ENCODE measurements at places on chromosomes 1 and 21. TPM values are rescaled to one million over a fixed set of nuclear protein-coding genes. Genes with fewer than 3 reads are reported as not detected.

Gene PTGER3
- polyA plus RNA-seq, result 4.3 TPM

Gene FCRLA
- 4.5 TPM for polyA plus RNA-seq

Gene FAM89A
- polyA plus RNA-seq, result 12.0 TPM

Gene ICOSLG
- polyA plus RNA-seq, result 10.1 TPM

Gene USH2A
- not detected for polyA plus RNA-seq

Gene GUCA2A
- polyA plus RNA-seq, result not detected

Gene CD53
- 7.4 TPM for polyA plus RNA-seq

Gene SLAMF8
- 0.05 TPM for polyA plus RNA-seq

Gene ARF1
- 275 TPM for polyA plus RNA-seq

- DNase-seq, result no peak
These were observed 32.9 kb downstream of the NRIP1 start for GRCh38 chr21:15031790-15032357.

DNA sequence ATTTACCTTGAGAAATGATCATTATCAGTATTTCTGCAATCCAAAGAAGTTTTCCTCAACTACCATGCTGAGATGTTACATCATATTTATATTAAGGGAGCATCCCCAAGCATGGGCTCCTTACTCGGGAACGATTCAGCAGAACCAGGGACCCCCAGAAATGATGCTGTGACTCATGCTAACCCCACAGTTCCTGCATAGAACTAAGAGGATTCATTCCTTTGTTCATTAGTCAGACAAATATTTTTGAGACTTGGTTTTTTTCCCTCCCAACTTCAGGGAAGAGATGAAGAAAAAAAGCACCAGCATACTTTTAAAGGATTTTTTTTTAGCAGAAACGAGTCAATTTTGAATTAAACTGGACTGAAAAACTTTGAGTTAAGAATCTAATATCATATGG is 49.2 kb upstream of the COL24A1 start:
- no peak for DNase-seq

GRCh38 chr1:117600966-117601365 is 4.9 kb upstream of the TENT5C start:
- DNase-seq, result no peak

- no peak for DNase-seq
These were observed 3.8 kb downstream of the AGRN start for GRCh38 chr1:1023700-1024099.

DNA sequence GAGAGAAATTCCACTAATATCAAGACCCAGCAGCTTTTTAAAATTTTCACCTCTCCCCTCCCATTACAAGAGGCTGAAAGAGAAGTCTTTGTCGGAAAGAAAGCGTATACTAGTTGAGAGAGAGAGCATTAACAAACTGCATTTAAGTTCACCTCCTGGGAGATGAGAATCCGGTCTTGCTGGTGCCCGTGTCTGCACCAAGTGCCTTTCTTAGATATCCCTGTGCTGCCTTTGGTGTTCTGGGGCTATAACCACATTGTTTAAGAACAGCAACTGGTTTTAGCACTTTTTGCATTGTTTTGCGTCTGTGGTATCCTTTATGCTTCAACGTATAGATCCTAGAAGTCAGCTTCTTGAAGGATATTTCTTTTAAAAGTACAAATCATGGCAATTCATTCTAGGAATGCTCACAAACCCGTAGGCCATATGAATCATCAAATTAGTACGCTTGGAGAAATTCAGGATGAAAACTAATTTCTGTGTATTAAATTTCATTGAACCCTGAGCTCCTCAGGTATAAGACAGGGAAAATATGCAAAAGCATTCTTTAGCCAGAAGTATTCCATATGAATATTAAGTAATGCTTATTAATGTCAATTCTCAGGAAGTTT is 3.4 kb upstream of the RPE65 start:
- DNase-seq, result no peak

- DNase-seq, result no peak
These were observed 22.3 kb downstream of the ACTA1 start for GRCh38 chr1:229411434-229412055.

DNA sequence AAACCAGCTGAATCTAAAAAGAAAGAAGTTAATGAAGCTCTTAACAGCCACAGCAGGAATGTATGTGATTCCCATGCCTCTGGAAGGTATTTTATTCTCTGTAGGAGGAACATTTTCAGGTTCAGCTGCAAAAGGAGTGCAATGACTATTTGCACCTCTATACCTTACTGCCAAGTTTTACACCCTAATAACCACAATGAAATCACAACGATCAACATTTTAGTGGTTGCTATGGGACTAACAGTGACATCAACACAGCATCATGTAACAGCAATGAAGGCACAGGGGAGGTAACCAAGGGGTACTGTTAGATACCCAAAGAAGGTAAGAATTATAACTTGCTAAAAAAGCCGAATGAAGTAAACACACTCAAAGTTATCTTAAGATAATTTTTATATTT is 116.3 kb upstream of the HP1BP3 start:
- no peak for DNase-seq

GRCh38 chr1:36539526-36539925 is 56.8 kb upstream of the CSF3R start:
- no peak for DNase-seq

DNA sequence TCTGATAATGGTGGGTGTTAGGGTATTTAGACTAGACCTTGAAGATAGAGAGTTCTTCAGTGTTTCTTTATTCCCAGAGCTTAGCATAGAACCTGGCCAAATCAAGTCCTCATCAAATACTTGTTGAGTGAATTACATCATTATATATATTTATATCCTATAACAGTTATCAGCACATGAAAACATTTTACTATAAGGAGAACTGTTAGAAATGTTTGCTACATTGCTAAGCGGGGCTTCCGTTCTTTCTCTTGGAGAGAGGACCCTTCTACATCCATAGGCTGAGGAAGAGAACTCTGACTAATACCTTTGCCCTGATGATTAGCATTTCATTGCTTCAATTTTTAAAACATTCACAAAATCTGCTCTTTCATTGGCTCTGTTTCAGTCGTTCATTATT is 66.5 kb upstream of the NBL1 start:
- DNase-seq, result no peak

DNA sequence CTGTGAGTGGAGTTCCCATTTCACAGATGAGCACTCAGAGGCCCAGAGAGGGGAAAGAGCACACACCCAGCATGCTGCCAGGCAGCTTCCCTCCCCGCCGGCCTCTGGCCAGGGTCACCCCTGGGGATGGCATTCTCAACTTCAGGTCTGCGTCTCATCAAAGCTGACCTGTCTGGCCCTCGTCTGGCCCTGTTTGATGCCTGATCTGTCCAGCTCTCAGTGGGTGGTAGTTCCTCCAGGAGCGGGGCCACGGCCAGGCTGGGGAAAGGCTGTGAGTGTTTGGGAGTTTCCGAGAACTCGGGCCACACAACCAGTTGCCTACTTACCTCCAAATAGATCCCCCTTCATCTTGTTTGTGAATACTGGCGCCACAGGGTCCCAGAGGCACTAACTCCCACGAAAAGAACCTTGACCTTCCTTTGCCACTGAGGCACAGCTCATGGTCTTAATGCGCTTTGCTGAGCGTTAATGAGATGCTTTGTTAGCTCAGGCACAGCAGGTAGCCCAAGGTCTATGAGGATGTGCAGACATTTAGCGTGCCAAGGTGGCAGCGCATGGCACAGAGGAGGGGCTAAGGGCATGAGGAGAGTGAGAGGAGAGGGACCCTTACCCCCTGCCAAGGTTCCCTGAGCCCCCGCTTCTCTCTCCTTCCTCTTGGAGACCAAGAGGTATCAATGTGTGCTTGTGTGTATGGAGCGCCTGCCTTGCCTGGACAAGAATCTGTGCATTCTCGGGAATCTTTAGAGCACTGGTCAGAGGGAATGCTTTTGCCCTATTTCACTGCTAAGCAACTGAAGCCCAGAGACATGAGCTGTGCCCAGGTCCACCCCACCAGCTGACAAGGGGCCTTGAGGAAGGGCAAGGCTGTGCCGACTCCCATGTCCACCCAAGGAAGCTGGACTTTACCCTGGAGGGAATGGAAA is 61.2 kb downstream of the DISP3 start:
- DNase-seq, result no peak

DNA sequence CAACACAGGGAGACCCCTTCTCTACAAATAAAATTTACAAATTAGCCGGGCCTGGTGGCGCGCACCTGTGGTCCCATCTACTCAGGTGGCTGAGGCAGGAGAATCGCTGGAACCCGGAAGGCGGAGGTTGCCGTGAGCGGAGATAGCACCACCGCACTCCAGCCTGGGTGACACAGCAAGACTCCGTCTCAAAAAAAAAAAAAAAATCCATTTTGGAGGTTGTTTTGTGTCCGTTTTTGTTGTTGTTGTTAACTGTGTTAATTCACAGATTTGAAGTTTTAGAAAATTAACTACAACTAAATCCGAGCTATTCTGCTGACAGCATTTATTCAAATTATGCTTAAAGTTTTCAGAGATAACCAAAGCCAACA is 618 bp downstream of the CLCC1 start:
- DNase-seq, result no peak

DNA sequence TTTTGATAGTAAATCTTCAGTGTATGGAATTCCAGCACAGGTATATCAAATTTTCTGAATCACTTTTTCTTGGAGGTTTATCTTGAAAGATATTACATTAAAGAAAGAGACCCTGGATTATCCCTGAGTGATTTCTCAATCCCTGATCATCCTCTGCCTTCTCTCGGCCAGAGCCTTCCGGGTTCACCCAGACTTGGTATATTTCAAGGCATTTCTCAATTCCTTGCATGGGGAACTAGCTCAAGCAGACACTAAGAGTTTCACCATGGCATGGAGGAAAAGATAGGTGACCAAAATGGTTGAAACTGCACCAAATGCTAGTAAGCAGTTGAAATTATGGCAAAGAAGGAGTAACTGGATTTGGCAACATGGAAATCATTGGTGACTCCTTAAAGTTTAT is 5.7 kb downstream of the VAMP4 start:
- DNase-seq, result no peak

GRCh38 chr21:15422783-15423182 is 307.0 kb upstream of the USP25 start:
- no peak for DNase-seq

DNA sequence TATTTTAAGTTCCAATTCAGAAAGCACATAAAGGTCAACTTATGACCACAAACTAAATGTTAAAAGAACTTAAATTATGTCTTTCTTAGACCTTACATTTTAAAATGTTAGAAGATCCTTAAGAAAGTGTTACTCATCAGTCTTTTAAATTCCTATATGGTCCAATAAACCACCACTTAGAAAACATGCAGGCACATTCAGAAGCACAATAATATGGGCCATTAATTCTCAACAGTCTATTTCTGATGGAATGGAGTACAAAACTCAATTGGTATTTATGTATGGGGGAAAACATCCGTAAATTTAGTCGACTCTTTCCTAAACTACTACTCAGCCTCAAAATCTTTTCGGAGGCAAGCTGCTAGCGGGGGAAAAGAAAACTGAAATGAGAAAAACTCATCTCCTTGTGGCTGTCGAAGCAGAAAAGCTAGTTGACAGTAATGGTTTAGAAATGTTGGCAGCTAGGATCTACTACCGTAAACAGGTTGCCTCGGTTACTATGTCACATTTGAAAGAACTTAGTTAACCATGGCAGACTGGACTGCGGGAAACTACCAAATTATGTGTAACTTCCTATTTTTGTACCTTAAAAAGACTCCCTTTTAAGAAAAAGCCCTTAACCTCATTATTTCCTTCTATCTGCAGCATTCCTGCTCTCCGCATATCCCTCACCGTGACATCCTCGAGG is 1.0 kb downstream of the TRMT1L start:
- DNase-seq, result no peak

- no peak for DNase-seq
These were observed 3.0 kb downstream of the CNR2 start for GRCh38 chr1:23910144-23910543.

GRCh38 chr1:172851077-172851476 is 192.2 kb downstream of the FASLG start:
- no peak for DNase-seq

DNA sequence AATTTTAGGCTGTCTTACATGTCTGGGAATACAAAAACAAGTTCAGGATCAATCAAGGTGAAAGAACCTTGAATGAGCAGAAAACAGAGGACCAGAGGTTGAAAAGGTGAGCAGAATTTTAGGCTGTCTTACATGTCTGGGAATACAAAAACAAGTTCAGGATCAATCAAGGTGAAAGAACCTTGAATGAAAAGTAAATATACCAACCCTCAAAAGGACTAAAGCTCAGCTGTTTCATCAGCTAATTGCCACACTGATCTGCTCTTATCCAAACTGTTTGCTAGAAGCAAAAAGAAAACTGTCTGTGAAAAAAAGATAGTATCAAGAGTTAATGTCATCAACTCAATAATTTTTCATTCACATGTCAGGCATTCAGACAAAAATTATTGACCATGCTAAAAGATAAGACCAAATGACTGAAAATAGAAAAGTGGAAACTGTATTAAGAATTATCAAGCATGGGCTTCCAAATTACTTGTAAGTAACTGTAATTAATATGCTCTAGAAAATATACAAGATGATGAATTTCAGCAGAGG is 69.2 kb downstream of the LTN1 start:
- no peak for DNase-seq
